ENCODE measurements at places on chromosomes 7 and 10. TPM values are rescaled to one million over a fixed set of nuclear protein-coding genes. Genes with fewer than 3 reads are reported as not detected.

GRCh38 chr10:17453035-17453372 is 1.4 kb downstream of the ST8SIA6 start:
- no peak for DNase-seq

The NUTM2E gene
- 0.56 TPM for polyA plus RNA-seq

DNA sequence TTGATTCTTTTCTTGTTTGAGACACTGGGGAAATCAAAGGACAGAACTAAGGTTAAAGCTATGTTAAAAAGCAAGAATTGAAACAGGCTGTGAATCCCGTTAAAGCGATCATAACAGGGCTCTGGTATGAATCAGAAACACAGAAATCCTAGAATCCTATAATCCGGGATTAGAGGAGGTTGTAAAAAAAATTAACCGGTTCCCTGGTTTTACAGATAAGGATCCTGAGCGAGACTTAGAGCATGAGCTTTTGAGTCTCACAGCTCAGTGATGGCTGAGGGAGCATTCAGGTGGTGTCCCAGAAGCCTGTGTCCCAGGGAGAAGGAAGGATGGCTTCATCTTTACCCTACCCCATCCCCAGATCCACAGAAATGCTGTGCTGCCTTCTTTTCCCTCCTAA is 461.3 kb downstream of the PAXIP1 start:
- no peak for DNase-seq

GRCh38 chr7:129045682-129046081 is 9.2 kb downstream of the TNPO3 start:
- no peak for DNase-seq

- DNase-seq, result no peak
These were observed 68.6 kb downstream of the CALD1 start for GRCh38 chr7:134847851-134848588.

GRCh38 chr7:16025696-16026095 is 339.2 kb upstream of the MEOX2 start:
- DNase-seq, result no peak

The TSPAN13 gene
- polyA plus RNA-seq, result 27.8 TPM

- DNase-seq, result no peak
These were observed 135.7 kb downstream of the MAGI2 start for GRCh38 chr7:79317728-79318127.

The ACBD7 gene
- polyA plus RNA-seq, result 5.8 TPM

- DNase-seq, result no peak
These were observed 130.8 kb downstream of the MDFIC start for GRCh38 chr7:115052706-115053105.

- DNase-seq, result no peak
These were observed 36.1 kb upstream of the COMMD3 start for GRCh38 chr10:22280078-22280477.

The BAG3 gene
- 27.7 TPM for polyA plus RNA-seq

The GNGT1 gene
- polyA plus RNA-seq, result 0.13 TPM

The TMUB1 gene
- 34.5 TPM for polyA plus RNA-seq

The SFMBT2 gene
- 7.9 TPM for polyA plus RNA-seq

The MMRN2 gene
- polyA plus RNA-seq, result 26.5 TPM

GRCh38 chr7:43077732-43078391 is 34.6 kb upstream of the HECW1 start:
- no peak for DNase-seq

GRCh38 chr7:51307651-51308210 is 8.9 kb downstream of the COBL start:
- no peak for DNase-seq

GRCh38 chr7:88391247-88391646 is 84.6 kb upstream of the STEAP4 start:
- DNase-seq, result no peak

The WDR37 gene
- polyA plus RNA-seq, result 16.5 TPM

Measured in renal cortex interstitium (tissue), 15 donors.